ENCODE measurements at places on chromosomes 11 and 22.

DNA sequence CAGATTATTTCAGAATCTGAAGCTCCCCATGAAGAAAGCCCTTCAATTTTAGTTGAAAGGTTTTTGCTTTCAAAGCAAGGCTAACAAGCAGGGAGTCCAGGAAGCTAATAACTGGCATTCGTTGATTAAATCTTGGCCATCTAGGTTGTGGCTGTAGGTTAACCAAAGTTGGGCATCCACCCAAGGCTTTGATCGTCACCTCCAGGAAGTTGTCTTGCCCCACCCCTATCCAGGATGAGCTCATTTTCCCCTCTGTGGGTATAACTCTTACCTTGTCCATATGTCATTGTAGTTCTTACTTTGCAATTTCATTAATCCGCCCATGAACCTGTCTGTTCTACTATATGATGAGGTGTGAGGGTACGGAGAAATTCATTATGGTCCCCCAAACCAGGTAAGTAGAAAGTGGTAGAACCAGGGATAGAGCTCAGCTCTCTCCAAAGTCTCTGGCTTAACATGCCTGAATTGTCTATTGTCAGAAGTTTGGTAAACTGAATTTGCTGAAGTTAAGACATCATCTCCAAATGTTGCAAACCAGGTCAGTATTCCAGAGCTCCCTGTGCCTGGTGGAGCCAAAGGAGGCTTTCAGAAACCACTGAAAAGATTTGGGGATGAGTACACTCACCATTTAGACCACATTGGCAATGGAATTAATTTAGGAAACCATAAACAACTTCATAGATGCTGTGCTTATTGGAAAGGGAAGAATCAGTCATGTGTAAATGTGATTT, 97.1 kb downstream of the CD44 start:
- peak; percentile 98 for DNase-seq

DNA sequence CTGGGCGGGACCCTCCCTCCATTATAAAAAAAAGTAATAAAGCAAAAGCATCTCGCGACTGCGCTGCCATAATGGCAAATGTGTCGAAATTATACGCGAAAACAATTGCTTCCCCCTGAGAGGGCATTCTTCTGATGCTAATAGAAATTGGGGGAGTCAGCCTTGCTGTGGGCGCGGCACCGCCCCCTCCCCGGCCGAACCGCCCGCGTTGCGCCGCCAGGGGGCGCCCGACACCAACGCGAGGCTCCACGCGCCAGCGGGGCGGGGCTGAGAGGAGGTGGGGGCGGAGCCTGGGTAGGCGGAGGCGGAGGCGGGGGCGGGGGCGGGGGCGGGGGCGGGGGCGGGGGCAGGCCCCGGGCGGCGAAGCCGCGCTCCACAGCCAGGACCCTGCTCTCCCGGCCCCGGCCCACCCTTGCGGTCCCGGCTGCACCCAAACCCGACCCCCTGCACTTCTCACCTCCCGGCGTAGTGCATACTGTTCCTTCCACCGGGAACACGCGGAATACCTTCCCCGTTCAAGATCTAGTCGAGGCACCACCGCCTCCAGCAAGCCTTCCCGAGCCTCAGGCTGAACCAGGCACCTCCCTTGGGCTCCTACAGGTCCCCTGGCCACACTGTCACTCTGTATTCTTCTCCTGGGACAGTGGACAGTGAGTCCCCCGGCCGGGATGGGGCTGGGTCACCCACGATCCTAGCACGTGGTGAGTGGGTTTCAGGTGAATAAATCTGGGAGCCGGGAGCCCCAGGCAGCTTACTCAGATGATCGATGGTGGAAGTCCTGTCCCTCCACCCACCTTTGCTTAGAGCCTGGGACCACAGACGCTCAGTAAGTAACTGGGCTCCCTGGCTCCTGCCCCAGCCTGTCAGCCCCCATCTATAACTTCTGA, 15.5 kb upstream of the UPK3A start:
- DNase-seq, result peak; percentile 61

DNA sequence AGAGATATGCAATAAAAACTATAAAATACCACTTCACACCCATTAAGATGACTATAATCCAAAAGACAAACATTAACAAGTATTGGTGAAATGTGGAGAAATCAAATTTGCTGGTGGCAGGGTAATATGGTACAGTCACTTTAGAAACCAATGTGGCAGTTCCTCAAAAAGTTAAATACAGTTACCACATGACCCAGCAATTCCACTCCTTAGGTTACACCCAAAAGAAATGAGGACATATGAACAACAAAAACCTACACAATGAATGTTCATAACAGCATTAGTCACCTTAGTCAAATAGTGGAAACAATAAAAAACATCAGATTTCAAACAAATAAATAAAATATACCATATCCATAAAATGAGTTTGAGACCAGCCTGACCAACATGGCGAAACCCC, 52.6 kb downstream of the RDX start:
- DNase-seq, result no peak

- DNase-seq, result peak; percentile 71
Measured at GRCh38 chr11:64152841-64153691, 12.8 kb downstream of the MACROD1 start.

DNA sequence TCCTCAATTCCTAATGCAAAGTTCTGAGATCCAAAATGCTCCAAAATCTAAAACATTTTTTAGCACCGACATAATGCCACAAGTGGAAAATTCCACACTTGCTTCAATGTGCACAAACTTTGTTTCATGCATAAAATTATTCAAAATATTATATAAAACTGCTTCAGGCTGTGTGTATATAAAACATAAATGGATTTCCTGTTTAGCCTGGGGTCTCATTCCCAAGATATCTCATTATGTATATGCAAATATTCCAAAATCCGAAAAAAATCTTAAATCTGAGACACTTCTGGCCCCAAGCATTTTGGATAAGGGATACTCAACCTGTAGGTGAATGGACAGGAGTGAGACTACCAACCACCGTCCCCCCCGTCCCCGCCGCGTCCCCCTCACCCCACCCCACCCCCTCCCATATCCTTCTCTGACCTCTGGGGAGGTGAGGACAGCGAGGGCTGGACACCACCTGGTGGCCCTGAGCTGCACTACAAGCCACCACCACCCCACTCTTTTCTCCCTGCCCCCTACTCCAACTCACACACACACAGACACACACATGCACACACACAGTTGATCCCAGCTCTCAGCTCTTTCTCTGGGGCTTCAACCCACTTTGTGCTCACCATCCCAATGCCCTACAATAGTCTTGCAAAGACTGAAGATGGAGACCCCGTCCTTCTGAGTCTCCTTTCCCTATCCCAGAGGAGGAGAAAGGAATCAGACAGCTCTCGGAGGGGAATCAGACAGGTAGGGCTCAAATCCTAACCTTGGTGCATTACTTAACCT, 101.0 kb downstream of the PDE2A start:
- DNase-seq, result peak; percentile 55

DNA sequence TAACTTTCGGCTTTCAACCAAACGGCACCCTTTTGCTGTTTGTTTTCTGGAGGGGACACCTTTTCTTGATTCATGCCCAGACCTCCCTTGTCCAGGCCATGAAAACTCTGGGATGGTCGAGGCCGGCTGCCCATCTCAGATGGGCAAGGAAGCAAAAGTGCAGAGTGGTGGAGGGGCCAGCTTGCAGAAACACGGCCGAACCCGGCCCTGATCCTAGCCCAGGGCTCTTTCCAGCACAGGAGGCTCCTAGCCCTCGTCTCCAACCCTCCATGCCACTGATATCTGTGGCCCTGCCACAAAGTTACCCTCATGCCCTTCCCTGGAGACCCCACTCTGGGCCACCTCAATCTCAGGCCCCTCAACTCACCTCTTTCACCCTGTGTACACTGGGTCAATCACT, 18.9 kb upstream of the SLC22A12 start:
- DNase-seq, result no peak

- peak; percentile 77 for DNase-seq
Measured at GRCh38 chr11:93740031-93740729, 1.1 kb downstream of the TAF1D start.

DNA sequence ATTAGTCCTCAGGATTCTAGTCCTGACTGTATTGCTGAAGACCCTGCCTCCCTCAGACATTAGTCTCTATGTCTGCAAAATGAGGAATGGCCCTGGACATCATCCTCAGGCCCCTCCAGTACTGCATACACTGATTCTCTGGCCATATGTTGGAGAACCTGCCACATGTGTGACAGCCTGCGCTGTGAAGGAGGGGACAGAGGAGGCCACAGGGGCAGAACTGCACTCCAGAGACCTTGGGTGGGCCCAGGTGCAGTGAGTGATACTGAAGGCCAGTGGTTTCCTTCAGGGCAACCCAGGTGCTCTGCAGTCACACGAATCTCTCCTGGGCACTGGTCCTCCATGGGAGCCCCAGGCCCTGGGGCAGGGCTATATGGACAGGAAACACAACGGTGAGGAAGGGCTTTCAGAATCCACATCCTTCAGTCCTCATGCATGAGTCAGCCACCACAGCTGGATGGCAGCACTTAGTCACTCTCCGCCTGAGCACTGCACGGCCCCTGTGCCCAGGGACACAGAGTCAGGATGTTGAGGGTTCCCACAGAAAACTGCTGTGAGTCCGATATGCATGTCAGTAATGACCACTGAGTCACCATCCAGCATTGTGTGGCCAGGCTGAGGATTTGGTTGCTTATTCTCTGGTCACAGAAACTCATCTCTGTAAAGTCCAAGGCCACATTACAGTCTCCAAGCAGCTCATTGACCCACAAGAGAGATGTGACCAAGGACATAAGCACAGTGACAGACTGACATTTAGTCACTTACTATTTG, 39.7 kb downstream of the ME3 start:
- DNase-seq, result peak; percentile 79

All from HT-29 (cell line).